CD8-positive, alpha-beta T cell (primary cell): ENCODE measurements at places on chromosomes 5 and 9. TPM values are rescaled to one million over a fixed set of nuclear protein-coding genes. Genes with fewer than 3 reads are reported as not detected.

GRCh38 chr5:37991301-37992299 lies 151.8 kb upstream of the GDNF start:
- DNase-seq = no peak

DNA sequence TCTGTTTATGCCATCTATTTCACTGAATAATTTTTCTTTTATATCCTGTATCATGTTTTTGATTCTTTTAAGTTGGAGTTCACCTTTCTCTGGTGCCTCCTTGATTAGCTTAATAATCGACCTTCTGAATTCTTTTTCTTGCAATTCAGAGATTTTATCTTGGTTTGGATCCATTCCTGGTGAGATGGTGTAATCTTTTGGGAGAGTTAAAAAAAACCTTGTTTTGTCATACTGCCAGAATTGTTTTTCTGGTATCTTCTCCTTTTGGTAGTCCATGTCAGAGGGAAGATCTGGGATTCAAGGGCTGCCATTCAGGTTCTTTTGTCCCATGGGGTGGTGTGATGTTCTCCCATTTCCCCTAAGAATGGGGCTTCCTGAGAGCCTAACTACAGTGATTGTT lies 800.8 kb upstream of the TYRP1 start:
- no peak for DNase-seq

GRCh38 chr9:89412541-89412940 lies 85.4 kb downstream of the SEMA4D start:
- no peak for DNase-seq

GRCh38 chr9:20015427-20015931 lies 226.6 kb upstream of the SLC24A2 start:
- DNase-seq = peak; percentile 3

DNA sequence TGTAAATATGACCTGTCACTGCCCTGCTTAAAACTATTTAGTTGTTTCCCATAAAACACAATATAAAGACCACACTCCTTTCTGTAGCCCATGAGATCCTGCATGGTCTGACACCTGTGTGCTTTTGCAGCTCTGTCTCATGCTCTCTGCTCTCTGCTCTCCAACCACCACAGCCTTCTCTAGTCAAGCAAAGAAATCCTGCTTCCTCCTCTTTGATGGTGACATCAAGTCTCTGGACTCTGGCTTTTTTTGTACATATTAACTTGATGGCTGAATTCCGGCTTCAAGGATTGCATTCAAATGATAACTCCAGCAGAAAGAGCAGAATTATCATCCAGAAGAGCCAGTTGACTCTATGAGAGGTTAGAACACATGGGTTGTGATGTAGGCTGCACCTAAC lies 58.2 kb downstream of the CHSY3 start:
- DNase-seq = no peak

- DNase-seq = no peak
Measured at GRCh38 chr5:176859916-176860315, 39.2 kb downstream of the HK3 start.

DNA sequence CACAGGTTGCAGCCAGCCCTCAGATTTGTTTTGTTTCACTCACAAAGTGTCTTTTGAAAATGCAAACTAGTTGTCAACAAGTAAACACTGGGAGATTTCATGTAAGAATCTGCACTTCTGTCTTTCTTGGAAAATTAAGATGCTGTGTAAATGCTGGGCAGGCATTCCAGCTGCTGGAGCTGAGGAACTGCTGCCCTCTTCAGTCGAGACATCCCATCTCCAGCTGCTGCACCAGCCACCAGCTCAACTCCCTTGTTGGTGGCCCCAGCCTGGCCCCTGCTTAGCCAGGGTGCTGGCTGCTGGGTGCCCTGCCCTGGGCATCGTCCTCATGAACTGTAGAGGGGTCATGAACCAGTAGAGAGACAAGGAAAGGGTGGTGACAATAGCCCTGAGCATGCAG lies 33.1 kb upstream of the AFAP1L1 start:
- DNase-seq = no peak

GRCh38 chr5:143262393-143263174 lies 140.9 kb downstream of the NR3C1 start:
- DNase-seq = no peak

DNA sequence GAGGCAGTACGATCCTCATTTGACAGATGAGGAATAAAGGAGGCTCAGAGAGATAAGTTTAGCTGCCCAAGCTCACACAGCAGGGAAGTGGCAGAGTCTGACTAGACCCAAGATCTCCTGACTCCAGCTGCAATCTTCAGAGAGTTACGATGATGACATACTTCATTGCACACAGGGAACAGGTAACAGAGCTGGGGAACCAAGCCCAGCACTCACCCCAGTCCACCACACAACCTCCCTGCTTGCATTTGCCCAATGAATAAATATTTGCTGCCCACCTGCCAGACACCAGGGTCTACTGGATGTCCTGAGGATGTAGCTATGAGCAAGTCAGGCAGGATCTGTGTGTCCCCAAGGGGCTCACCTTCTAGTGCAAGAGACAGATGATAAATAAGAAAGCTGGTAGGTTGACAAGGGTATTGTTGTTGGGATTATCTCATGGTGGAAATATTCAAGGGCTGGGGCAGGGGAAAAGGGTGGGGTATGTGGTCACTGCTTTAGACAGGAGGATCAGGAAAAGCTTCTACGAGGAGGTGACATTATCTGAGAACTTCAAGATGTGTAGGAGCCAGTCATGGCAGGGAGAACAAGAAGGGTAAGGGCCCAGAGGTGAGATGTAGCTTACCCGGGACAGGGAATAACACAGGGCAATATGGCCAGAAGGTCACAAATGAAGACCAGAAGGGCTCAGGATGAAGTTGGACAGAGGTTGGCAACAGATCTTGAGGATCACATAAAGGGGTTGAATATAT lies 28.6 kb upstream of the CPEB4 start:
- no peak for DNase-seq

The PTBP3 gene
- total RNA-seq = 112 TPM

The PPP6C gene
- total RNA-seq = 37.8 TPM

The TAF11L5 gene
- not detected for total RNA-seq
